ENCODE measurements at places on chromosomes 7 and 10.

GRCh38 chr10:59176241-59177030 lies at the start of gene PHYHIPL:
PHYHIPL (plus strand) TSS chr10:59176643; CDS start chr10:59176854, 211 bp downstream.
- no peak for DNase-seq

DNA sequence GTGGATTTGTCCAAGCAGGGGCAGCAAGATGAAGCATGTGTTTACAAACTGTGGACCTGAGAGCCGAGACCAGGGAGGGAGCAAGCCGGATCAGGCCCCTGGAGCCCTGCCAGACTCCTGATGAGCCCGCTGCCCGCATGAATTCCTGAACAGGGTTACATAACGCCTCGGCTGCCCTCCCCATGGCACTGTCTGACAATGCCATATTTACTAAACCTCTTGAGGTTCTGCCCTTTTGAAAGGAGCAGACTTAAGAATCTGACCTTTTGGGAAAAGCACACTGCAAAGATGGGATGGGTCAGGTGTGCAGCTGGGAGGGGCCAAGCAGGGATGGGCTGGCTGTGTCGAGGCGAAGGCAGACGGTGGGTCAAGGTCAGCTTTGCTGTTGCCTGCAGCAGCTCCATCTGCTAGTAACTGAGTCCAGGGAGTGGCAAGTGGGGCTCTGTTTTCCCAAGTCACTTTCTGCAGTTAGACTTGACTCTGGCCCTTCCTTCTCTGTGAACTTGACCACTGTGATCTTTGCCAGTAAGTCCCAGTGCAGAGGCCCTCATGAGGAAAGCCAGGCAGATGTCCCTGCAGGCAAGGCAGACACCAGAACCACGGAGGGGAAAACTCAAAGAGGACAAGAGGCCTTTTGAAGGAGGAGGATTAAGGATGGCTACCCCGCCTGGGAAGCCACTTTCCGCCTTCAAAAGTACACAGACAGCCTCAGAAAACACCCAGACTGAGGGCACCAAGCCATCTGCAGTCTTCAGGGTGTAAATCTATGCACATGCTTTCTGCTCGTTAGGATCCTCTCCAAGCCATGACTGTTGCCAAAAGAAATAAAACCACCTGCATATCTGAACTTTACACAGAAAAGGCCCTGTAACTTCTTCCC lies 175.8 kb downstream of the TNS3 start:
- DNase-seq, result no peak

DNA sequence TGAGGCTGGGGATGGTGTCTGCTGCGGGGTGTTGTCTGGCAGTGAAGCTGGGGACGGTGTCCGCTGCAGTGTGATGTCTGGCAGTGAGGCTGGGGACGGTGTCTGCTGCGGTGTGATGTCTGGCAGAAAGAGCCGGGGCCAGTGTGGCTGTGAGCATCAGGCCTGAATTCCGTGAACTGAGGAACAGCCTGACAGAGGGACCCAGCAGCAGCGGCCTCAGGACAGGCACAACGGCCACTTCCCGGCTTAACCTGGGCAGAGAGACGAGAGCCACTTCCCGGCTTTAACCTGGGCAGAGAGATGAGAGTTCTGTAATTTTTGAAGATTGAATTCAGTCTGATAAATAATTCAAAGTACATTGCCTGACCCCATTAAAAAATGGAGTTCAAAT lies 321.2 kb downstream of the PTPRN2 start:
- no peak for DNase-seq

DNA sequence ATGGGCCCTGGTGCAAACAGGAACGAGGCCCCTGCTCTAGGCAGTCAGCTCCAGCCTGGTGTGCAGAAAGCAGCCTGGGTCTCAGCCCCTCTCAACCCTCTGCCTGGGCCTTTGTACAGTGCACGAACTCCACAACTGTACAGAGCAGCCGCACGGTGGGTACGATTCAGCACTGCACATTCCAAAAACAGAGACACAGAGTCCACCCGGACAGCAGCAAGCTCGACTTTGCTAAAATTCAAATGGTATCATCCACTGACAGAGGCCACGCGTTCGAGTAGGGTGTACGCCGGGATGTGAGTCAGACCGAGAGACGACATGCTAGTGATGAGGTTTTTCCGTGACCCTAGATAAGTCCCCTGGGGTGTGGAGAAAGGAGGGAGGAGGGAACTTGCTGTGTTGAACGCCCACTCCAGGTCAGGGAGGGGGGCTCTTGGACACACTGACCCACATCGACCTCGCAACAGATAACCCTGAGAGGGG lies 65.6 kb upstream of the PDGFA start:
- DNase-seq, result no peak

DNA sequence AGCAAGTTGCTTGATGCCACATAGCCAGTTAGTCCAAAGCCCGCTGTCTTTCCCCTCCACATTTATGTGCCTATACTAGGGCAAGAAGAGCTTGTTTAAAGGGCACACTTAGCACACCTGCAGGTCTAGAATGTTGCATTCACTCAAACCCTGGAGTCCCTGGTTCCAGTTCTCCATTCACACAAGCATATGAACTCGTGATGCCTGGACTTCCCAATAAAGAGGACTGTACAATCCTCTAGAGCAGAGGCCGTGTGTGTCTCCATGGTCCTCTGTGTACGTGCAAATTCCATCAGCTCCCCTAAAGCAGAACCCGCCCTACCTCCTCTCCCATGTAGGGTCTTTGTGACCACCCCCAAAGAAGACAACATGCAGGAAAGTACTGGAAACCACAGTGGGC lies 3.0 kb upstream of the SH3PXD2A start:
- DNase-seq, result no peak

DNA sequence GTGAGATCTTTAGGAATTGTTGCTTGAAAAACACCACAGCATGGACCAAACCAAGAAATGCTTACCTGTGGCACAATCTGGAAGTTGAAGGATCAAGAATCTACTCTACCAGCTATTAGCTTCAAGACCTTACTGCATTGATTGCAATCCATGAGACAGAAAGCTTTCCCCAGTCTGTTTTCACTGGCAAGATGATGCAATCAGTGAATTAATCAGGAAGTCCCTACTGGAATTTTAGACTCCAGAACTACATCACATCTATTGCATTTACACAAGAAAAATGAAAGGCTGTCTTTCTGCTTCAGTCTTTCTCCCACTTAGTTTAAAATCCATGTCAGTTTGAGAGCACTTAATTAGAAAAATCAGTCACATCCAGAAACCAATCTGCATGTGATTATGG lies 191.7 kb downstream of the TFEC start:
- DNase-seq, result no peak

DNA sequence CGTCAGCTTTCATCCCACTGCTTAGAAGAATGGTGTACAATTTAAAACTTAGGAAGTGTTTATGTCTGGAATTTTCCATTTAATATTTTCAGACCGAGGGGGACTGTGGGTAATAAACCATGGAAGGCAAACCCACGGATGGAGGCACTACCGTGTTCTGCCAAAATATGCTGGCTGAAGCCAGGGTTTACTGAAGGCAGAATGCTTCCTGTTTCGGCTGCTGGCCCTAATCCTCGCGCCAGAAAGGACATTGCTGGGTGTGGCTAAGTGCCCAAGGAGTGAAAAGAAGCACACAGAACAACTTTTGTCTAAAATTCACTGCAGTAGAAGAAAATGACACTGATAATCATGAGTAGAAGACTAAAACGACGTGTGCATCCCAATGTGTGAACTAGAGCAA lies 32.3 kb downstream of the PITRM1 start:
- no peak for DNase-seq
